Astrocyte of the cerebellum (primary cell): ENCODE measurements at places on chromosomes 6 and 20.

DNA sequence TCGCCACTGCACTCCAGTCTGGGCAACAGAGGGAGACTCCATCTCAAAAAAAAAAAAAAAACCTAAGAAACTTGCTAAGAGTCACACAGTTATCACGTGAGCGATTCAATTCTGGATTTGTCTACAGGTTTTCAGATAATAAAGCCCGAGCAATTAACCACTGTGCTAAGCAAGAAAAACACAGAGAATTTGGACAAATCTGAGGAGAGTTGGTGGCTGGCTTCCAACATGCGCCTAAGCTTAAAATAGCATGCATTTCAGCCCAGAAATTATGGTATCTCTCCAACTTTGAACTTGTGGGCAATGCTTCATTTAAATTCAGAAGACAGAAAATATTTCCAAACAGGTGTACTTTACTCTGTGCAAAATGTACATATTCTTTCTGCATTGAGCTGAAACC lies 232.9 kb downstream of the TSHZ2 start:
- DNase-seq: no peak

- no peak for DNase-seq
These were observed 5.1 kb downstream of the RREB1 start for GRCh38 chr6:7112741-7113313.

- DNase-seq: no peak
These were observed 6.1 kb downstream of the SLC29A1 start for GRCh38 chr6:44229376-44230033.

- no peak for DNase-seq
These were observed 50.7 kb upstream of the TOX2 start for GRCh38 chr20:43863821-43864544.

DNA sequence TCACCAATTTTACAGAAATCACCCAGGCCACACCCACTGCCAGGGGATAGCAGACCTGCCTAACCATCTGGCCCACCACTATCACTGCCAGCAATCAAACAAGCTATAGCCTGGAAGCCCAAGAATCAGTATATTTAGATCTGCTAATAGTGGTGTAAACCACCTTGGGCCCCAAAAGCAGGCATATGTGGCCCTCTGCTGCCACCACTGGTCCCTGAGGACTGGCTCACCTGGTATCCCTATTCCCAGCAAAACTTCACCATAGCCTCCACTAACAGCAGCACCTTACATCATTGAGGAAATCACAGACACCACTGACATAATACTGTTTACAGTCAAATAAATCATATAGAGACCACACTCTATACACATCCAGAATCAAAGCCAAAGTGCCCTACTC lies 880.4 kb upstream of the MAN1A1 start:
- no peak for DNase-seq

GRCh38 chr6:144632266-144632665 lies 347.1 kb downstream of the UTRN start:
- no peak for DNase-seq

DNA sequence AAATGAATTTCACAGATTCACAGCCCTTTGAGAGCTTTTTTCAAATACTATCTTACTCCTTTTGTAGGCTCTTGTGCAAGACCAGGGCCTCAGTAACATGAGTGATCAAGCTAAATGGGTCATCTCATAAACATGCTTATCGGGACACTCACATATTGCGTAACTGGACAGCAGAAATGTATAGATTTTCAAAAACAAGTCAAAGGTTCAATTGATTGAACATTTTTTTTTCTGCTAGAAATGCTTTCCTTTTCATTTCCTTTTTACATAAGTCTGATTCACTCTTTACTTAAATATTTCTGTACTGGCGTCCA lies 8.7 kb upstream of the SALL4 start:
- no peak for DNase-seq

- DNase-seq: no peak
These were observed 88.5 kb downstream of the RPS12 start for GRCh38 chr6:132902901-132903300.

GRCh38 chr20:58760856-58761255 lies 68.3 kb downstream of the NPEPL1 start:
- DNase-seq: no peak

DNA sequence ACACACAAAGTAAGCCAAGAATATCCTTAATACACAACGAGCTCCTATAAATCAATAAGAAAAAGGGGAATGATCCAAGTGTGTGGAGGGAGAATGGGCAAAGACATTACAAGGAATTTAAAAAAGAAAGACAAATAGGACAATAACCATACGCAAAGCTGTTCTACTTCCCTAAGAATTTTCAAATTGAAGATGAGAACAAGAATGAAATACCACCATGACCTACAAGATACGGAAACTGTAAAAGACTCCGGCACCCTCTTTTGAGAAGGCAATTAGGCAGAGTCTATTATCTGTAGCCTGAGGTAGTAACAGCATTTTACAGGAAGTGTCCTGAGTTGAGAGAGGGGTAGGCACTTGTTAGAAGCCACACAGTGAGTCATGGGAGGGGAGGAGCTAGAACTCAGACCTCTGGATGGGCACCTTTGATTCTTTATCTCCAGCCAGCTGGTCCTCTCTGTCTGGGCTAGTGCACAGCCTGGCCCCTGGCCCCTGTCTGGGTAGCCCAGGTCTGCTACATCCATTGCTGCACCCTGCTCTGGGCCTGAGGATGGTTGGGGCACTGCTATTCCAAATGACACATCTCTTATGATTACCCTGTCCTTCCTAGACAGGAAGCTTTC lies 15.3 kb downstream of the RSPO4 start:
- no peak for DNase-seq

DNA sequence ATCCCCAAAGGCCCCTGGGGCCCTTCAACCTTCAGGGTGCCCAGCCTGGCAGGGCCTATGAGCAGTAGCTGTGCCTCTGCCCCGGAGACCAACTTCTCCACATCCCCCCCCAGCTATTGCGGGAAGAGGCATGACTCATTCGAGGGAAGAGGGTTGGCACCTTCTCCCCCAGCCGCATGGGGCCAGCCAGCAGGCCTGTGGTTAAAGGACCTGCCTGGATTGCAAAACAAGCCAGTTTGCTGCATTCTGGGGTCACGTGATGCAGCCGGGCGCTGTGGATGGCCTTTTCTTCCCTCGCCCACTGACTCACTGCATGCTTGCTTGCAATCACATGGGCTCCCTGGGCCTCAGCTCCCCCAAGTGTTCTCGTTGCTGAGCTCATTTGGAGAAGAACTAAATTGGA lies 182.5 kb downstream of the MAFB start:
- DNase-seq: peak; percentile 98

DNA sequence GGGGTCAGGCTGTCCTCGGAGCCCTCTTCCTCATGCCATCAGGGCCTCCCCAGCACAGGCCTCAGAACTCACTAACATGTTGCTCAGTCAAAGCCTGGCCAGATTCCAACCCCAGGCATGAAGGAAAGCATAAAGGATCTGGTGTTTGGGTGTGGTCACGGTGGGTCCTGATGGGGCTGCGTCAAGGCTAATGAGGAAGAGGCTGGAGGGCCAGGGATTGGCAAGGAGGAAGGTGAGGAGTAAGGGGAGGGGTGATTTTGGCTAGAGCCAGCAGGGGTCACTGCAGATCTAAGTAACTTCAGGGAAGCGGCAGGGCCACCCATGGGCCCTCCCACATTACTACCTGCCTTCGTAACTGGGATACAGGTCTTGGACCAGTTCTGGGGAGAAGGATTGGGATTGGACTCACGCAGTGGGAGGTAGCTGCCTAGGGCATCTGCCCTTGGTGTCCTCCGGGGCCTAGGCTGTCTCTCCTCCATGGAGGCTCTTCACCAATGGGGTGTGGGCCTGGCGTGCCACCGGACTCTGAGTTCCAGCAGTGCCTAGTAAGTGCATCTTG lies 36.2 kb upstream of the MRPS18A start:
- DNase-seq: no peak

DNA sequence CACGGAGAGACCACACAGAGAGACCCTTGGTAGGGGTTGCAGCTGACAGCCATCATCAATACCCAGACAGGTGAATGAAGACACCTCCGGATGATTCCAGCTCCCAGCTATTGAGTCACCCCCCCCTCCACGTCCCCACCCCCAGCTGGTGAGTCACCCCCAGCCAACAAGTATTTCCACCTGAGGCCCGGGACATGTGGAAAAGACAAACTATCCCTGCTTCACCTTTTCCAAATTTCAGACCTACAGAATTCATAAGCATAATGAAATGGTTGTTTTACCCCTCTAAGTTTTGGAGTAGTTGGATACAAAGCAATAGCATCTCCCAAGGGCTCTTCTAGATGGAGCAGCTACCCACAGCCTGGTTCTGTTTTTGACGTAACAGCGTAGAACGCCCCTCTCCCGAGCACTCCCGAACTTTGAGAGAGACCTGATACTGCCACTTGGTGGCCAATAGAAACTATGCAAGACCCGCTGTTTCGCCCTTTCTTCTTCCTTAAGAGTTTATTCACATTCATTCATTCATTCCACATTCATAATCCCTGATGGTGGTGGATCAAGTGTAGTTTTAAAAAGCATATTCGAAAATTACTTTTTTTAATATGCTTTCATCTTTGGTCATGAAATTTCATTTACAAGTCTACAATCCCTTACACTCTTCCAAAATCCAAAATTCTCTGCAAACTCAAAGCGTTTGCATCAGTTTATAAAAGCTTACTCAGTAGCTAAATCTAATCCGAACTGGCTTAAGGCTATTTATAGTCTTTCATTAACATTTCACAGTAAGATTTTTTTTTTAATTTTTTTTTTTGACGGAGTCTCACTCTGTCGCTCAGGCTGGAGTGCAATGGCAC lies 15.1 kb upstream of the PPP1R16B start:
- DNase-seq: peak; percentile 23

DNA sequence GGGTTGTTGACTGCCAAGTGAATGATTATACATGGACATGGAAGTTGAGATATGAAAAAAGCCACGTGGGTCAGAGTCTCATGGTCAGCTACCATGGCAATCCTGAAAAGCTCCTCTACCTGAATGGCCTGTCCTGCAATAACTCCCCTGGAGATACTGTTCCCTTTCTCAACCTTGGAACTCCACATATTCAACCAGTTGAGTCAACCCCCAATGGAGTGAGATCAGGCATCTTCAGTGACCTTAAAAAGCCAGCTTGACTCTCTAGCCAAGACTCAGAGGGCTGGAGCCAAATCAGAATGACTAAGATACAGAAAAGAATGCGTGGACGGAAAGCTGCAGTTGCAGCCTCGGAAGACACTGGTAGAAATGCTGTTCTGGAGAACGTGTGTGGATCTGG lies 341.3 kb downstream of the FOXA2 start:
- DNase-seq: no peak

DNA sequence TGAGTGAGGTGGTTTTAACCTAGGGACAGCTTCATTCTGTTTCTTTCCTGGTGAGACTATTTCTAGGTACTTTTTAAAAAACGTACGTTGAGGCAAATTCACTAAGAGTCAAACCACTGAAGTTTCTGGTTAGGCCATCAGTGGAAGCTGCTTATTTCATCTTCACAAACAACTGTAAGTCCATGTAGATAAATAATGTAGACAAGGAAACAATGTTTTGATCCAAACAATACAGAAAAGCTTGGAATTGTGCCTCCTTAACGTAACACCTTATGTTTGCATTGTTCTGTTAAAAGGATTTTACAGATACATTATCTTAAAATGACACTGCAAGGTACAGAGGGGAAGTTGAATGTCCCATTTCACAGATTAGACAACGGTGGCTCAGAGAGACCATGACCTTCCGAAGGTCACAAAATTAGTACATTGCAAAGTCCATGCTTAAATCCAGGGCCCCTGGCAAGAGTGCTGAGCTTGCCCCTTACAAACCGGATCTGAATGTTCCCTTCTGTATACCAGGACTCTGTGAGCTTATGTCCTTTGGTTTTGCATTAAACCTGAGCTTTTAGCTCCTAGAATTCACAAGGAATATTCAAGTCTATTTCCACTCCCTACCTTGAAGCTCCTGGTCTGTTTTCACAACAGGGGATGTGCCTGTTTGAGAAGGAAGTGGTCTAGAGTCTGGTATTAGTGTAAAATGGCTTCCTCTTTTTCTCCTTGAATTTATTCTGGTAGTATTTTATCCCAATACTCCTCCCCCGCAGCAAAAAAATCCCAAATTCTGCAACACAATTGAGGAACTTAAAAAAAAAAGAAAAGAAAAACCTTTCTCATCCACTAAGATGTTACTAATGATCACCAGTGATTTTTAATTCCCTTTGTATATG lies 28.9 kb upstream of the ZNF217 start:
- no peak for DNase-seq

DNA sequence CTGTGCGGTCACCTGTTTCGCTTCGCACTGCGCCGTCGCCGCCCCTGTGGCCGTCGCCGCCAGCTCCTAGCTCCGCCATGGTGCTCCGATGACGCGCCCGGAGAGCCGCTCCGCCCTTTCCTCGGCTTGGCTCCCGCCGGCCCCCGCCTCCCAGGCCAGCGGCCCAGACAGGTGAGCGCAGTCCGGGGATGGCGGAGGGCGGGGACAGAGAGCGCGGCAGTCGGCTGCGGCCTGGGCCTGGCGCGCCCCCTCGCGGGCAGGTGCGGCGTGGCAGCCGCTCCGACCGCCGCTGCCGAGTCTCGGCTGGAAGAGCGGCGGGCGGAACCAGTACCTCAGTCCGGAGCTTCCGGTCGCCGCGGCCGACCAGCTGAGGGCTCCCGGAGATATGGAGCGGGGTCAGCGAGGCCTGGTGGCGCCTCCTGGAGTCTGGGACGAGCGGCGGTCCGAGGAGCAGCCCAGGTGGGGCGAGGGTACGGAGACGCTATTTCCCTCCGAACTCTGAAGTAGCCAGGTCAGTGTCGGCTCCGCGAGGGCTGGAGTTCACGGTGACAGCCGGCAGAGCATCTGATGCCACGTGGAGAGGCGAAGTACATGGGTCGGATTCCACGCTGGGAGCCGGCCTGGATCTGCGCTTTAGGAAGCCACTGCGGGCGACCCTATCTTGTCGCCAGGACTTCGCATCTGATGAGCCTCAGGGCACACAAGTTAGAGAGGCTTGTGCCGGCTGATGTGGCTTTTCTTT lies at the start of gene MAP7:
Gene MAP7, minus strand, starts transcription at position 93 of the 742 bp plus-strand sequence. Its CDS starts 14 bp downstream, at position 79.
- no peak for DNase-seq

GRCh38 chr6:131838051-131838450 lies 30.2 kb downstream of the ENPP1 start:
- DNase-seq: no peak

DNA sequence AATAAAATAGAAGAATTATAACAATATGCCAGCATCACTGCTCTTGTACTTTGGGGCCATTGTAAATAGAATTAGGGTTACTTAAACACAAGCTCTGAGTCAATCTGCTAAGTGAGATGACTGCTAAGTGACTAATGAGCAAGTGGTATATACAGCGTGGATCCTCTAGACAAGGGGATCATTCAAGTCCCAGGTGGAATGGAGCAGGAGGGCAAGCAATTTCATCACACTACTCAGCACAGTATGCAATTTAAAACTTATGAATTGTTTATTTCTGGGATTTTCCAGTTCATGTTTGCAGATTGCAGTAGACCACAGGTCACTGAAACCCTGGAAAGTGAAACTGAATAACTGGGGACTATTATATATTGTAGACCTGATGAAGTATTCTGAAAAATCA lies 235.3 kb downstream of the BTBD3 start:
- DNase-seq: peak; percentile 8

DNA sequence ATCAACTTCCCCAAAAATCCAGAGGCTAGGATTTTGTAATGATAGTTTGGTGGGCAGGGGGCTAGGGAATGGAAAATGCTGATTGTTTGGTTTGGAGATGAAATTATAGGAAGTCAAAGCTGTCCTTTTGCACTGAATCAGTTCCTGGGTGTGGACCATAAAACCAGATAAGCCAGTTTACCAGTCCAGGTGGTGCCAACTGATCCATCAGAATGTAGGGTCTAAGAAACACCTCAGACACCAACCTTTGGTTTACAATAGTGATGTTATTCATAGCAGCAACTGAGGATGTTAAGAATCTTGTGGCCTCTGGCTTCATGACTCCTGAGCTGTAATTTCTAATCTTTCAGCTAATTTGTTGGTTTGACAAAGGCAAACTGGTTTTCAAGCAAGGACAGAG lies 496.6 kb upstream of the EPHA7 start:
- no peak for DNase-seq

GRCh38 chr6:14516956-14517355 lies 399.4 kb downstream of the CD83 start:
- DNase-seq: no peak
